Transverse colon (tissue), 4 donors: ENCODE measurements at places on chromosomes 2 and 18. TPM values are rescaled to one million over a fixed set of nuclear protein-coding genes. Genes with fewer than 3 reads are reported as not detected.
A peak's percentile ranks its signal among the peaks of the same experiment; 100 is the strongest.

DNA sequence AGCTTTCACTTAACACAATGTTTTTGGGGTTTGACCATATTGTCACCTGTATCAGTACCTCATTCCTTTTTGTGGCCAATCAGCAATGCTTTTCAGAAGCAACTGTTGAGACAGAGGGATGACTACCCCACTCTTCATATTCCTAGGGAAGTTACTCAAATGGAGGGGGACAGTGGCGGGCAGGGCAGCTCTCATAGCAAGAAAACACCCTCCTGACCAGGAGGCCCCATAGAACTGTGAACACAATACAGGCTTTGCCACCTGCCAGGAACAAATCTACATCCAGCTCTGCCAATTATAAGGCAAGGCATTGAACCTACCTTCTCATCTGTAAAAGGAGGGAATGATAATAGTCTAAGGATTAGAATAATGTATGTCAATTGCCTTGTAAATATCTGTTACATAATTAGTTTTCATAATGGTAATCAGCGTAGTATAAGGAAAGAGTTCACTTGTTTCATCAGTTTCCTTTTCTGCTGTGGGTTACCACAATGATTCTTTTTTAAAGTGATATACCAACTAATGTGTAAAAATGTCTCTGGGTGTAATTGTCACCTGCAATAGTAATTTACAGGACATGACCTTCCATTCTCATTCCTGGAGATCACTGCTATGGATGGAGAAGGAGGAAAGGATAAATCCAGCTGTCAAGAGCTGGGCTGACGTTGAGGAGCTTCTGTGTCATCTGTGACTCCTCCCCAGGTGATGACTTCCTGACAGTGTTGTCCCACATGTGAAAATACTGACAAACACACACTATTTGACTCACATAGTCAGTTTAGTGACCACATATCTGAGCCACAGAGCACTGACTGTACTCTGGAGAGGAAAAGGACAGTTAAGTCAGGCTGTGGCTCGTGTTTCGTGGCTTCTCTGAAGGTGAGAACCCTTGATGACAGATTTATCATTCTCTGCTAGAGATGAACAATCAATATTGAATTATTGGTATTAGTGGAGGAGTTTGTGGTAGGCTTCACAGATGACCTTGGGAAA is 13.5 kb downstream of the ALPK2 start:
- H3K4me1 ChIP-seq, result no peaks in the 10 kb centered on the region
- no peaks in the 10 kb centered on the region for H3K27me3 ChIP-seq

DNA sequence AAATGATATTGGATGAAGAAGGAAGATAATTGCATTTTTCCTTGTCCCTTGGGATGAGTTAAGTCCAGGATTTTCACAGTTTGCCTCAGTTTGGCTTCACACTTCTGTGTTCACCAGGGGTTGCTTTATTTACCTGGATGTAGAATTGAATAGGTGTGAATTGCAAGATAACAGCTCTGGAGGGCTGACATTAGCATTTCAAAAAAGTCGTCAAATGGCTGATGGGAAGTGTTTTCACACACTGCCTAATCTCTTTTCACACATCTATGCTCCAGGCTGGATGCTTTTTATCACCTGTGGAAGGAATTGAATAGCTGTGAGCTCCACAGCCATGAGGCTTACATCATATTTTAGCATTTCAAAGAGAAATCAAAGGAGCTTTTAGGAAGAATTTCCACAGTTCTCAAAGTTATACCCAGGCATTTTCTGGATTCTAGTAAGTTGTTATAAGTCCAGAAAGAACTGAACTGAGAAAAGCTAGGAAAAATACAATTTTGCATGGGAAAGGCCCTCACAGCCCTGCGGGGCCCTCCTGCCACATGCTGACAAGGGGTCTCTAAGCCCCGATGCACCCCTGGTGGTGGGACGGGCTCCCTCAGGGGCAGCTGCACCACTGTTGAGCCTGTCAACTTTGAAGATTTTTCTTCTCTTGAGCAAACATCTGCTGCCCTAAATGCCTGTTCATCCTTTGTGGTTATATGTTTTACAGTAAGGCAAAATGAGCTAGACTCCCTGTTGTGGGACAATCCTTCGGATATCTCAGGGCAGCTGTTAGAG is 43.9 kb downstream of the TEX51 start:
- H3K27me3 ChIP-seq, result no peaks in the 10 kb centered on the region
- no peaks in the 10 kb centered on the region for H3K36me3 ChIP-seq
- H3K4me3 ChIP-seq, result no peak overlapping the region

- H3K27me3 ChIP-seq, result no peaks in the 10 kb centered on the region
- no peaks in the 10 kb centered on the region for H3K36me3 ChIP-seq
- DNase-seq, result no peak
- no peaks in the 10 kb centered on the region for H3K4me1 ChIP-seq
- no peak overlapping the region for H3K27ac ChIP-seq
These were observed 635.0 kb downstream of the ARHGAP15 start for GRCh38 chr2:143764261-143764660.

GRCh38 chr18:70469916-70470315 is 181.1 kb downstream of the SOCS6 start:
- no peaks in the 10 kb centered on the region for H3K27me3 ChIP-seq
- H3K27ac ChIP-seq, result no peak overlapping the region
- H3K36me3 ChIP-seq, result no peaks in the 10 kb centered on the region
- no peak overlapping the region for H3K4me3 ChIP-seq
- no peaks in the 10 kb centered on the region for H3K4me1 ChIP-seq

DNA sequence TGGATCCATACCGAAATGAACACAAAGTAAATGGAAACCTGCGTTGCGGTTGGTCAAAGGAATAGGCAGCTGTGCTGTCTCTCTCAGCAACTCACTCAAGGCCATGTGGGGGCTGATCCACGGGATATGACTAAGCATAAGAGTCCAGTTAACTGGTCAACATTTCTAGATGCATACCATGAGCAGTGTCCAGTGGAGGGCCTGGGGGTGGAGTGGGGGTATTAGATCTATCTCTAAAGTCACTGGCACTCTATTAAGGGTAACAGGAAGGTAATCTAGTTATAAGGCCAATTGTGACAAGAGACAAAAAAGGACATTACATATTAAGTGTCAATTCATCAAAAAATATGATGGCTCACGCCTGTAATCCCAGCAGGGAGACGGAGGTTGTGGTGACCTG is 136.8 kb downstream of the TTC32 start:
- DNase-seq, result no peak
- H3K27me3 ChIP-seq, result no peaks in the 10 kb centered on the region
- H3K4me3 ChIP-seq, result no peak overlapping the region

GRCh38 chr2:10844097-10844496 is 31.5 kb upstream of the PDIA6 start:
- no peak overlapping the region for H3K4me3 ChIP-seq
- H3K36me3 ChIP-seq, result no peaks in the 10 kb centered on the region

DNA sequence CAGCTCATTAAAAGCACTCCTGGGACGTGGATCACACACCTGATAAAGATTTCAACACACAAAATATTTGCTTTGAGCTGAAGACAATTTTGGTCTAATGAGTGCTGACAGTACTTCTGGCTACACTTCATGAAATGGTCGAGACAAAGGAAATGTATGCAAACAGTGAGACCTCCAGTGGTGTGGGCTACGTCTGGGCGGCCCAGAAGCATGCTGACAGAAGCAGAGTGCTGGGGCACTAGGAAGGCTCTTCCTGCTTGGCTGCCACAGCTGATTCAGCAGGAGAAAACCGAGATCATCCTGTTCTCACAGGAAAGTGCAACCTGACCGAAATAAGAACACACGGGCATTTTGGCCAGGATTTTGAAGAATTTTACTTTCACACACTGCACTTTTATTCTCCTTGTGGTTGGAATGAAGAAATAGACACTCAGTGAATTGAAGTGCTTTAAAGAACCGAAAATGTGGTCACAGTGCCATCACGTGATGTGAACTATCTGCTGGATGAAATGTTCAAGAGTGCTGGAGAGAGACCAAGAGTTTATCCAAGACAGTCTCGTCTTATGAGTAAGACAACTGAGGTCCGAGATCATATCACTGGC is 149.5 kb downstream of the CCBE1 start:
- H3K27me3 ChIP-seq, result no peaks in the 10 kb centered on the region
- peaks cover 5% of the 10 kb centered on the region for H3K4me1 ChIP-seq
- H3K27ac ChIP-seq, result no peak overlapping the region
- no peak for DNase-seq
- no peak overlapping the region for H3K4me3 ChIP-seq

DNA sequence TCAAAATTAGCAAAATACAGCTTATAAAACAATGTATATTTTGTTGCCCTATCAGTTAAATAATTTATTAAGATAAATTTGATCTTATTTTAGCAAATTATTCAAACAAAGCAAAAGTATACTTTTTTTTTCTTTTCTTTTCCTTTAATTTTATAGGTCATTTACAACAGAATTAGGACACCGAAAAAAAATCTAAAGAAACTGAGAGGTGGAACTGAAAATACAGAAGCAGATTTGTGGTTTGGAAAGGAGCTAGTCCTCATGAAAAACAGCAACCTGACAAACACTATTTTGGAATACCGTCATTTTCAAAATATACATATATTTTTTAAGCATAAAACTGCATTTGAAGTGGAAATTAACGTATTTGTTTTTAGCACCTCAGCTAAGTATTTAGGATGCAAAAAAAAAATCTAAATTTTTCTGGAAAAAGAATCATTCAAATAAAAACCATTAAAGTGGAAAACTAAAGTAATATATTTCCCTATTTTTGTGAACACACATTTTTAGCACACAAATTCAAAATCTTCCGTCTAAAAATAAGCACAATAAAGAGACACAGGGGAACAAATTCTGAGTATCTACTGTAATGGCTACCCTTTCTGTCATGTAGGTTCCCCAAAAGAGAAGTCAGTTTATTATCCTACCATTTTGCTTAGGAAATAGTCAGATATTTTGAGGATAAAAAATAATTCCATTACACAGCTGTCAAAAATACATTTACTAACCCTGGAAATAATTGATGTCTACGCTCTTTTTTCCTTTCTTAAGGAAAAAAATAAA is 2.7 kb downstream of the CCDC88A start:
- no peaks in the 10 kb centered on the region for H3K27me3 ChIP-seq
- H3K27ac ChIP-seq, result no peak overlapping the region
- H3K36me3 ChIP-seq, result no peaks in the 10 kb centered on the region
- H3K4me3 ChIP-seq, result no peak overlapping the region
- DNase-seq, result no peak
- H3K4me1 ChIP-seq, result peaks cover 2% of the 10 kb centered on the region

GRCh38 chr2:241357531-241357930 is 1.4 kb downstream of the FARP2 start:
- no peaks in the 10 kb centered on the region for H3K27me3 ChIP-seq
- no peaks in the 10 kb centered on the region for H3K36me3 ChIP-seq
- peaks cover 72% of the 10 kb centered on the region for H3K4me1 ChIP-seq
- peak overlapping the region; percentile 96 for H3K27ac ChIP-seq
- no peak for DNase-seq

SH3RF3 gene
- 8.8 TPM for total RNA-seq

RND3 gene
- total RNA-seq, result 50.5 TPM

GREB1L gene
- not detected for total RNA-seq

SNED1 gene
- 10.5 TPM for total RNA-seq
